ENCODE measurements at places on chromosomes 11 and 22.

- DNase-seq: peak; percentile 93
Measured at GRCh38 chr11:130631119-130631518, 182.7 kb downstream of the ADAMTS15 start.

- DNase-seq: no peak
Measured at GRCh38 chr11:62401811-62402210, 17.0 kb upstream of the SCGB1A1 start.

DNA sequence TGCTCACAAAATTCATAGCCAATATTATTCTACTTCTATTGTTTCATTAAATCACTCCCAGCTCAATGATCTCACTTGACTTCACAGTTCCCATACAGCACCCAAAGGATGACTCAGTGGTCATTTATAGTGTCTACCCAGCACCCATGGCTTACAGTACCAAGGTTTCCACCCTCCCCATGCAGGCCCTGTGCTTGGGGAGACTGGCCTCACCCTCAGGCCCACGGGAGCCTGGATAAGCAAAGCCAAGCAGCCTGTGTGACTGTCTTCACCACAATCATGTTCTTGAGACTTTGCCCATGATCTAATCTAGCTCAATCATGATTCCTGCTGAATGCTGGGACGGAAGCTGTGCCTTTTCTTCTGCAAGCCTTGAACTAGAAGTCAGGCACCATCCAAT, 97.6 kb downstream of the SLC36A4 start:
- DNase-seq: no peak

DNA sequence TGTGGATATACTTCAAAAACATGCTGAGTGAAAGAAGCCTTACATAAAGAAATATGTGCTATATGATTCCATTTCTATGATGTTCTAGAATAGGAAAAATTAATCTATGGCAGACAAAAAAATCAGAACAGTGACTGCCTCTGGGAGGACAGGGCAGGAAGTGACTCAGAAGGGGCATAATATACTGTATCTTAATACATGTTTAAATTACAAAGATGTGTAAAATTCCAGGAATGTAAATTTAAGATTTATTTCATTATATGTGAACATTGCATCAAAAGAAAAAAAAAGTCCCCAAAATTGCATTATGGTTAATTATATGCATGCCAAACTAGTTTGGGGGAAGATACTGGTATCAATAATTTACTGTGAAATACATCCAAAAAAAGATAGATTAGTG, 32.2 kb downstream of the SBF2 start:
- DNase-seq: peak; percentile 57

Data from fibroblast of skin of abdomen (primary cell).